ENCODE measurements at places on chromosomes 2 and 18.

DNA sequence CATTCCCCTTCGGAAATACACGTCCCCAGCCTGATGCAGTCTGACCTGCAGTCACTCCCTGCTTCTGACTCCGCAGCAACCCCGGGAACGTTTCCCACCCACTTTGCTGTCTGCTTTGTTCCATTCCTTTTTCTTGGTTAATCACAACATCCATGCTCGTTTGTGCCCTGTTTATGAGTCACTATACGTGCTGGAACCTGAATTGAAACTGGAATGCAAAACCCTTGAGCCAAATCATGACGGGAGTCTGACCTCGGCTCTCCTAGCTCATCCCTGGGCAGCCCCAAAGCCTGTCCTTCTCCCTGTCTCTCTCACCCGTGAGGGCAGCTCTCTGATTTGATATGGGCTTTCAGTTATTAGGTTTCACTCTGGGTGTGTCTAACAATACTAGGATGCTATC, 57.1 kb upstream of the RNF152 start:
- DNase-seq = no peak

- no peak for DNase-seq
Observed at GRCh38 chr2:179338681-179339080, 74.0 kb upstream of the SESTD1 start.

- no peak for DNase-seq
Observed at GRCh38 chr2:239383759-239384156, 17.1 kb downstream of the HDAC4 start.

GRCh38 chr18:24272229-24272525, 125.4 kb downstream of the OSBPL1A start:
- no peak for DNase-seq

- no peak for DNase-seq
Observed at GRCh38 chr2:147698166-147698565, 146.7 kb upstream of the ACVR2A start.

- no peak for DNase-seq
Observed at GRCh38 chr2:186485576-186485870, 537 bp upstream of the ZC3H15 start.

- DNase-seq = peak; percentile 19
Observed at GRCh38 chr2:32009516-32010256, 1.1 kb downstream of the MEMO1 start.

DNA sequence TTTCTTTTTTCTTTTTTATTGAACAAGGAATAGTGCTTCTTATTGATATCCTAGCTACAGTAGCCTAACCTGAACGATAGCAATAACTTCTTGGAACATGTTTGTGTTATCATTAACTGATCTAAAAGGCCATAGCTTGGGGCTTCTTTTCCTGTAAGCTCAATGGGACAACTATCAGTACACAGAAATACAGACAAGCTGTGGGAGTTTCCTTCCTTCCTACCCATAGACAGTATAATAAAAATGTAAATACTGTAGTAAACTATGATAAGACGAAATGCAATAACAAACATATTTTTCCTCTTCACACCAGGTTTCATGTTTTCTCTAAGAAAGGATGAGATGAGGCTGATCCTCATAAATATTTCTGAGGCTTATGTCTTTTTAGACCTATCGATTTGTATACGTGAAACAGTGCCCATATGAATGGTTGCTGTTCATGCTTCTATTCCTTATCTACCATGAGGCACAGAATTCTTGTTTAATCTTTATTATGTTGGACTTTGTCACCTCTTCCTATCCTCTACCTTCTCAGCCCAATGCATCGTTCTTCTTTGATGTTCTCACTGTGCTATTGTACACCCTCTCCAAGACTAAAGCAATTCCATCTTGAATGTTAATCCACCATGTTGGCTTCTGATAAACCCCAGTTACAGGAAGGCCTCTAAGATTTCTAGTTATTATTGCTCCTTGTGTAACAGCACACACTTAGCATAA, 361.4 kb downstream of the DCC start:
- DNase-seq = no peak

DNA sequence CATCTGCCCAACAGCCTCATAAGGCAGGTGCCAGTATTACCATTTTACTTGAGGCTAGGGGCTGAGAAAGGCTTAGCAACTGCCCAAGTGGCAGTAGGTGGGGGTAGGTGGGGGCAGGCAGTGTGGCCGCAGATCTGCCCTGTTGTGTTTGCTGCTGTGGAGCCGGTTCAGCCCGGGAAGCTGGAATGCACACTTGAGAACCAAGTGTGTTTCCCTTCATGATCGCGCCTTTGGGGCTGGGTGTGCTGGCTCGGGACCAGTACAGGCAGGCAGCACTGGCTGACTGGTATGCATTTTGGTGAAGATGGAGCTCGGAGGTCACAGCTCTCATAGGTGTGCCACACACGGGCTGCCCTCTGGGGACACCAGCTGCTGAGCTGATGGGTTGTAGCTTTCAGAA, 85.1 kb downstream of the CABLES1 start:
- DNase-seq = no peak

GRCh38 chr2:88146590-88146989, 18.7 kb upstream of the FABP1 start:
- DNase-seq = no peak

GRCh38 chr2:224360801-224361251, 41.1 kb downstream of the FAM124B start:
- DNase-seq = no peak

- no peak for DNase-seq
Observed at GRCh38 chr2:111095434-111095833, 25.3 kb upstream of the BCL2L11 start.

DNA sequence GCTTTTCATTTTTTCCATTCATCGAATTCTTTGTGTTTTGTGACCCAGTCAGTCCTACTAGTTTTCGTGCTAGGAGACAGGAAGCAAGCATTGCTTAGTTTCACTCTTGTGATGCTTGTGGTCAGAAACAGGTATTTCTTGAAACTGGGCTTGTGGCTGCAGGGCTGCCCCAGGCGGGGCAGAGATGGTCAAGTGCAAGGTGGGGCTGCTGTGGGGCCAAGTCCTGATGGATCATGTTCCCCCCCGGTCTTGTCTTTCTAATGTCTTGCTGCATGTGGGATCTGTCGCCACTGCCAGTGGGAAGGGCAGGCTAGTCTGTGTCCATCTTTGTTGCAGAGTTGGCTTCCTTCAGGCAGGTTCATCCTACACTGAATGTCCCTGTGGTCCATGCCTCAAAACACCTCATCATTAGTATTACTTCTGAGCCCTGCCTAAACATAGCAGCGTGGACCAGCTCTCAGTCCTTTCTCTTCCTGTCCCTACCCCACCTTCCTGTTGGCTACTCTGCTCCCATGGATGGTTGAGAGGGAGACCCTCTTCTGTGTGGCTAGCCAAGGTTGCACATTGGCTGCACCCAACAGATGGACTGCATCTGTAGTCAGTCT, 38.7 kb downstream of the INPP4A start:
- DNase-seq = no peak

DNA sequence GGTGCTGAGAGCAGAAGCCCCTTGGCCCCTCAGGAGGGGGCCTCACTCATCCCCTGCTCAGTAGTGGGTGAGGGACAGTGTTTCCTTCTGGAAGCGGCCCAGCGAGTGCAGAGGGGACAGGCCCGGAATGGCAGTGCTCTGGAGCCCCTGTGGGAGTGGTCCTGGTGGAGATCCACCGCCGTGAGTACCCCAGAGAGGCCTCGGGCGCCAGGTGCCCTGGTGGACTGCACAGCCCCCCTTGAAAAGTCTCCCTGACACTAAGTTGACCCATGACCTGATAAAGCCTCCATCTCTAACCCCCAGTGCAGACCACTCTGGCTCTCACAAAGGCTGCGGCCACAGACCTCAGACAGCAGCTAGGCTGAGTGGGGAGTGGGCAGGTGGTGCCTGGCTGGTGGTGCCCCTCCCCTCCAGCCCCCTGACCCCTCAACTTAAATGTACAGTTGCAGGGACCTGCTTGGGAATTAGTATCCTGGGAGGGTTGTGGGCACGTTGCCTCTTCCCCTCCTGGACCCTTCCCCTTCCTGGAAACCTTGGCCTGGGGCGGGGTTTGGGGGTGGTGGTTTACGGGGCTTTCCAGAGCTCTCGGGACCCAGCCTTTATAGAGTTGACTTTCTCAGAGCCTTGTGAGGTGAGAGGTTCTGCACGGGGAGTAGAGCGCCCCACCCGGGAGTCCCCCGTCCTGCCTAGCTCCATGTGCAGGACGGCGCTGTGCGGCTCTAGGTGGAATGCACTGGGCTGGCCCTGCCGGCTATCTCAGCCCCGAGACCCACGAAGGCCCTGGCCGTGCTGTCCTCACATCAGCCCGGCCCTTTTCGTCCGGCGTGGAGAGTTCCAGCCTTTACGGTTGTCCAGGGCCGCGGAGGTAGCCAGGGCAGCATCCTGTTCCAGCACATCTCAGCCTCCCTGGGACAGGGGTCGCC, 62.7 kb downstream of the RTP5 start:
- DNase-seq = no peak

- no peak for DNase-seq
Observed at GRCh38 chr2:241967467-241968144, 98.1 kb downstream of the RTP5 start.

DNA sequence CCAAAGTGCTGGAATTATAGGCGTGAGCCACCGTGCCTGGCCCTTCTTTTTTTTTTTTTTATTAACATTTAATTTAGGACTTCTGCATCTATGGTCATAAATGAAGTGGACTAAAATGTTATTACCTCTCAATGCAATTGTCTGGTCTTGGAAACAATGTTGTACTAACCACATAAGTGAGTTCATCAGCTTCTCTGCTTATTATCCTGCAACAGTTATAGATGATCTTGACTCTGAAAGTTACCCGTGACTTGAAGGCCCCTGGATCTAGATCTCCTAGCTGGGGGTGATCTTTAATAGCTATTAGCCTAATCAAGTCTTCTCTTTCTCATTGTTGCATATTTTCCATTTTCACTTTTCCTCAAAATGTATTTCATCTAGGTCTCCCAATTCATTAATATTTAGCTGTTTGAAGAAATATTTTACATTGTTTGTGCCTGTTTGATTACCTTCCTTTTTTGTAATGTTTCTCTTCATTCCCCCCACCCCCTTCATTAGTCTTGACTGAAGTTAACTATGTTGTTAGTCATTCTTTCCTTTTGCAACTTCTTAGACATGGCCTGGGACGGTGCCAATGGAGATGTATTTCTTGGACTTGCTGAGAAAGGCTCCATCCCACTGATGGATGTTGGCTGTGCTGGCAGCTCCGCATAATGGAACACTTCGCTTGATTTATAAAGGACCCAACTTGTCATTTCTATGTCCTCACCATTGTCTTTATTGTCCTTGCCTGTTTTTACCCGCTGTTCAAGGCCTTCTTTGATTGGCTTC, 141.6 kb upstream of the RIOK3 start:
- no peak for DNase-seq

DNA sequence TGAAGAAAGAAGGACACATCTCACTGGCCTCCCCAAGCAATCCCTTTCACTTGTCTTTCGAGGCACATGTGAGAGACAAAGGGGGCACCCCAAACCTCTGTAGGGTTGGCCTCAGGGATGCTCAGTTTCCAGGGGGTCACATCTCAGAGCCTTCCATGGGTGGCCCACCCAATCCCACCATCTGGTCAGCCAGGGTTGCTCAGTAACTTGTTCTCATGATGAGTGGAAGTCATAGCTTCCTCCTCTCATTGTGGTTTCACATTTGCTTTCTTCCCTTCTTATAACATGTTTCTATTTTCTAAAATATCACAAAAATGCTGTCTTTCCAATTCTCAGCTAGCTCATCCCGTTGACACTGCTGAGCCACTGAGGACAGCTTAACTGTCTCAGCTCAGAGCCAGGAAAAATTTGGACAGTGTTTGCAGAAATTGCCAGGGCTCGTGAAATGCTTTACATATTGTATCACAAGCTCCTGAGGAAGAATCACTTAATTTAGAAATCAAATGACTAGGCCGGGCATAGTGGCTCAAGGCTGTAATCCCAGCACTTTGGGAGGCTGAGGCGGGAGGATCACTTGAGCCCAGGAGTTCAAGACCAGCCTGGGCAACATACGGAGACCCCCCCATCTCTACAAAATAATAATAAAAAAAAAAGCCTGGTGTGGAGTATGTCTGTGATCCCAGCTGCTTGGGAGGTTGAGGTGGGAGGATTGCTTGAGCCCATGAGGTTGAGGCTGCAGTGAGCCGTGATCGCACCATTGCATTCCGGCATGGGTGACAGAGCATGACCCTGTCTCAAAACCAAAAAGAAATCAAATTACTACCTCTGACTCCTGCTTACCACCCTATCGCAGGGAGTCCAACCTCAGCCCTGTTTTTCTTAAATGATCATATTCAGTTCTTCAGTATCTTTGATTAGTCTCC, 129.3 kb downstream of the PRKCE start:
- no peak for DNase-seq

- no peak for DNase-seq
Observed at GRCh38 chr2:128380961-128381938, 62.6 kb upstream of the HS6ST1 start.

- DNase-seq = no peak
Observed at GRCh38 chr18:47632970-47633635, 297.4 kb downstream of the SMAD2 start.

All from right lung (tissue), 10 donors.